Stimulated activated CD4-positive, alpha-beta T cell treated with anti-CD3 and anti-CD28 coated beads, Interleukin-15, amount 100 ng/mL, for 24 hours (primary cell): ENCODE measurements at places on chromosomes 7 and 10.

- no peak for DNase-seq
These were observed 11.2 kb upstream of the CRYGN start for GRCh38 chr7:151451156-151451555.

GRCh38 chr7:11332865-11333228, 359.2 kb downstream of the PHF14 start:
- no peak for DNase-seq

- DNase-seq: no peak
These were observed 7.7 kb upstream of the OPALIN start for GRCh38 chr10:96366508-96366907.

GRCh38 chr7:119918185-119918584, 354.8 kb upstream of the KCND2 start:
- no peak for DNase-seq

GRCh38 chr10:85293483-85293882, 965.1 kb downstream of the CCSER2 start:
- DNase-seq: no peak

- DNase-seq: no peak
These were observed 12.5 kb upstream of the DAGLB start for GRCh38 chr7:6460303-6460702.

- no peak for DNase-seq
These were observed 316.3 kb upstream of the SORCS1 start for GRCh38 chr10:107480781-107481180.

GRCh38 chr7:50197549-50197948, 104.5 kb upstream of the ZPBP start:
- peak; percentile 88 for DNase-seq

- no peak for DNase-seq
These were observed 13.4 kb upstream of the ZNF804B start for GRCh38 chr7:88746126-88746525.

DNA sequence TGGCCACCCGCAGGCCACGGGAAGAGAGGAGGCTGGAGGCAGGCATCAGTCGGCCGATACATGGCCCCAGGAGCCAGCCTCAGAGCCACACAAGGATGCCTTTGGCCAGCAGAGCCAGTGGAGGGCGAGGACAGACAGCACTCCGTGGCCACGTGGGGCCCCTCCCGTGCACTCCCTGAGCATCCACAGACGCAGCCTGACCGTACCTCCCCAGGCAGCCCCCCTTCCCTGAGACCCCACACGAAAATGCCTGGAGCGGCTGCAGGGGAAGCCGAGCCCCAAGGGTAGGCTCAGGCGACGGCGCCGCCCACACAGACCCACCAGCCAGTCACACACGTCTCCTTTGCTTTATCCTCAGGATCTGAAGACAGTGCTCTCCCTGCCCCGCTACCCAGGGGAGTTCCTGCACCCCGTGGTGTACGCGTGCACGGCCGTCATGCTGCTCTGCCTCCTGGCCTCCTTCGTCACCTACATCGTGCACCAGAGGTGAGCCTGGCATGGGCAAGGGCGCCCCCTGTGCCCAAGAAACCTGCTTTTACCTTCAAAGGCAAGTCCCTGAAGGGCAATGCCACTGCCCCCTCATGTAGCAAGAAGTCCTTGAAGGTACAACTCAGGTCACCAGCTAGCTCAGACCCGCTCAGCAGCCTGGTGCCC, 9.0 kb downstream of the ADGRA1 start:
- DNase-seq: peak; percentile 18

DNA sequence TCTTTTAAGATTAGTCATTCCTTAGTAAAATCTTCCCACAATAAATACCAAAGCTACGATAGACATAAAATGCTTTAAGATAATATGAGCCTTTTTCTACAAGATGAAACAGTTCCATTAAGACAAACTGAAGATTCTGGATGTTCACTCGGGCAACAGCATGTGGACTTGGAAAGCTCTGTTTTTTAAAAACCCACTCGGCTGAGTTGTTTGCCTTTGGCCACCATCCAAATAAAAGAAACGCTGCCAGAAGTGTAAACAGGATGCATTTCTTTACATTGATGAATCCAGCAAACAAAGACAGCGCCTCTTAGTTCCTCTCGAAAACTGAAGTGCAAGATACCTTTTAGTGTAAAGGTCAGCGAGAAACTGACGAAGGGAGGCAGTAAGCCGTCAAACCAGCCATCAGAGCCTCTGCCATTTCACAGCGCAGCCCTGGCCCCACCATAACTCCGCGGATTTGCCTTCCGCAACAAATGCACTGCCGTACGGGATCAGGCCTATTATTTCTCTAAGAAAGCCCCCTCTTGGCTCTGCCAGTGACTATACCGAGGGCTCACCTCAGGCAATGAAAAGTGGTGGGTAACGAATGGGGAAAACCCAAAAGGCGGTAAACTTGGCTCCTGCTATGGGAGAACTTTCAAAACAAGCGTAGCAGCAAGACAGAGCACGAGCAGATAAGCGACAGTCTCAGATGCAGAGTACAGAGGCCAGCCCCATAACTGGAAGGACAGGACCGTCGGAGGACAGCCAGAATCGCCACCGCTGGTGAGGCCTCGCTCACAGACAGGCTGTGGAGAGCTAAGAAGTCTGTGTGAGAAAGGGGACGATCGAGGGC, 41.4 kb downstream of the GNA12 start:
- DNase-seq: no peak

- no peak for DNase-seq
These were observed 20.5 kb upstream of the FAM13C start for GRCh38 chr10:59382831-59383295.

DNA sequence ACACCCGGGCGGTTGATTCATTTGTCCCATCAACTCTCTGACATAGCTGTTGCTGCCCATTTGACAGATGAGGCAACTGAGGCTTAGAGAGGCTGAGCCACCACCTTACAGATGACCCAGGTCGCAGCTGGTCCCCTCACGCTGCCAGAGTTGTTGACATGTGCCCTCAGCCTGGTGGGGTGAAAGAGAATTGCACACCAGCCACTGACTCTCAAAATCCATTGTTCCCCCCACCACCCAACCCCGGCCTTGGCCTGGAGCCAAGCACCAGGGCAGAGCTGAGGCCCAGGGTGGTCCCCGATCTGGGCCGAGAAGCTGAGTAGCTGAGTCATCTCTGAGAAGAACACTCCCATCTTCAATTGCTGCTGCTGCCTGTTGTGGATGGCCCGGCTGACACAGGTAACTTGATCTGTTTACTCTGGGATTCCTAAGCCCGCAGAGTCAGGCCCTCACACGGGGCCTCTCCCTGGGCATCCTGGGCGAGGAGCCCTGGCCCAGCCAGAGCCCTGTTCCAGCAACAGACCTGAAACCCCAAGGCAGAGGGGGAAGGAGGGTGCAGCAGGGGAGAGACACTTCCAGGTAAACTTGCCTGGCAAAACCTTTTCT, 27.5 kb downstream of the PVRIG start:
- no peak for DNase-seq

GRCh38 chr7:6023974-6024435, 7.2 kb upstream of the ANKRD61 start:
- no peak for DNase-seq

DNA sequence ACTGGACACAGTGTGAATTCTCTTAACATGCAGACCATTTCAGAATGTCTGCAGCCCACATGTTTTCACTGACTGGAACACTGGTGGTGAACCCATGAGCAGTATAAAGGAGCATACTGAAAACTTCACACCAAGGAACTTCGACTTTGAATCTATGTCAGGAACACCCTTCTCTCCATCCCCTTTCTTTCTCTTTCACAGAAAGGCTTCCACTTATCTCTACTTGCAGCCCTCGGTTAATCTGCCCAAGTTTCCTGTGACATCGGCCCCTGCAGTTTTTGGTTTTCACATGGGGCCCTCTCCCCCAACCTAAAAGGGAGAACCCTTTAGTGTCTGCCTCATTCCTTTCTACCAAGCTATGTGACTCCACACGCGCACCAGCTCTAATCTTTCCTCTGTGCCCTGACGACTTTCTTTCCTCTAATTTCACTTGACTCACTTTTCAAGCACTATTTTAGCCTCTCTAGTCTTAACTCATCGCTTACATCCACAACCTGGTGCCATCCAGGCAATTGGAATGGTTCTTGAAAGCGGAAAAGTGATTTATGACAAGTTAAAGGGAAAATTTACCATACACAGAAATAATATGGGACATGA, 70.1 kb downstream of the RELN start:
- no peak for DNase-seq

DNA sequence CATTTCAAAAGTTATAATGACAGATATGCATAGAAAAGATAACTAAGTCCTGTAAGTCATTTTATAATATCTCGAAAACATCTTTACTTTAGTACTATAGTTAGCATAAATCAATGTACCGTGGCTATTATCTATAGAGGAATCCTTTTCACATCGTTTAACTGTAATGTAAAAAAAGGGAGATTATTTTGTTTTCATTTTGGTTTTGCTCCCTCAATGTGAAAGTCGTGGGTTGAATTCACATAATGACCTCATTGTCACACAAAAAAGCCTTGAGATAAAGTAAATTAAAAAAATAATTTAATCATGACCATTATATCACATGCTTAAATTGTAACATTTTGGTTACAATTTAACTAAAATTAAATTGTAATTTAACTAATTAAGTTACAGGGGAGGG, 560.5 kb upstream of the POT1 start:
- DNase-seq: no peak

GRCh38 chr7:152103066-152103465, 77.6 kb downstream of the GALNT11 start:
- no peak for DNase-seq

DNA sequence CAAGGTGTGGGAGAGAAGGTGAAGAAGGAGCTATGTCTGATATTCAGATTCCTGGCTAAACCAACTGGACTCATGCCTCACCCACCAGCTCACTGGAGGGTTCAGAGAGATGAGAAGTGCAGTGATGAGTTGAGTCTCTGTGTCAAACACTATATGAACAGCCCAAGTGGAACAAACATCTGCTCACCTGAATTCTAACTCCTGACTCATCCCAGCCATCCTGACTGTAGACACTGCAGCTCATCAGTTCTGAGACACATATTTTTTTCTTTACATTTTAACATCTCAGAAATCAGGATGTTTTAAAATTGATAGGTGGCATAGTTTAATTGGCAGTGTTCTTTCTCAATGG, 27.3 kb downstream of the GSDME start:
- no peak for DNase-seq
